ENCODE measurements at places on chromosomes 13 and 19.

GRCh38 chr13:40897053-40897452 lies 107.6 kb downstream of the SLC25A15 start:
- H3K4me3 ChIP-seq, result no peak overlapping the region
- no peaks in the 10 kb centered on the region for H3K27me3 ChIP-seq
- no peak overlapping the region for H3K27ac ChIP-seq
- peaks cover 4% of the 10 kb centered on the region for H3K4me1 ChIP-seq
- no peaks in the 10 kb centered on the region for H3K36me3 ChIP-seq

GRCh38 chr13:114082849-114083645 lies 49.4 kb downstream of the RASA3 start:
- no peak overlapping the region for H3K27ac ChIP-seq
- H3K36me3 ChIP-seq, result peaks cover 19% of the 10 kb centered on the region

DNA sequence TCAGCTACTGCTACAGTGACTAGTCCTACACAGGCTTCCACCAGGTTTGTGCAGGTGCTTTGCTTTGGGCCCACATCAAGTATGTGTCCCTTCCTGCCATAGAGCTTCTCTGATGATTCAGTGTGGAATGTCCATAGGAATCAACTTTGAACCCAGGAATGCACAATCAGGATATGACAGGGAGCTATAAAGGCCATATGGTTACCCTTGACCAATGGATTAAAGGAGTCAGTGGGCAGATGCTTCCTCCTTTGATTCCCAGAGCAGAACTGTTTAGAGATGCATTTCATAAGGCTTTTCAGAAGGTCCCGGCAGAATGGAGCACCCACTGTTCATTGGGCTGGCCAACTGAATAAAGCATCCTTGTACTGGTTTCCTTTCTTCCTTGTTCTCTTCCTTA lies 145.2 kb upstream of the WASF3 start:
- H3K27me3 ChIP-seq, result no peaks in the 10 kb centered on the region
- no peak overlapping the region for H3K27ac ChIP-seq

GRCh38 chr13:69178000-69178399 lies 929.6 kb upstream of the ATXN8OS start:
- no peaks in the 10 kb centered on the region for H3K4me1 ChIP-seq
- H3K4me3 ChIP-seq, result no peak overlapping the region
- no peaks in the 10 kb centered on the region for H3K36me3 ChIP-seq
- DNase-seq, result no peak
- no peaks in the 10 kb centered on the region for H3K27me3 ChIP-seq
- no peak overlapping the region for H3K27ac ChIP-seq

- peaks cover 81% of the 10 kb centered on the region for H3K36me3 ChIP-seq
- DNase-seq, result no peak
- H3K27ac ChIP-seq, result peak overlapping the region; percentile 98
- H3K4me3 ChIP-seq, result peak overlapping the region; percentile 94
- H3K4me1 ChIP-seq, result peaks cover 87% of the 10 kb centered on the region
- H3K27me3 ChIP-seq, result no peaks in the 10 kb centered on the region
Measured at GRCh38 chr19:41307954-41308449, 2.0 kb upstream of the CCDC97 start.

GRCh38 chr19:15185188-15185587 lies 15.6 kb downstream of the NOTCH3 start:
- no peak for DNase-seq
- no peak overlapping the region for H3K4me3 ChIP-seq
- H3K36me3 ChIP-seq, result peaks cover under 1% of the 10 kb centered on the region
- no peaks in the 10 kb centered on the region for H3K4me1 ChIP-seq

GRCh38 chr13:49701491-49701890 lies 10.2 kb upstream of the EBPL start:
- no peak for DNase-seq
- peaks cover 22% of the 10 kb centered on the region for H3K36me3 ChIP-seq
- no peaks in the 10 kb centered on the region for H3K27me3 ChIP-seq
- H3K27ac ChIP-seq, result no peak overlapping the region
- no peak overlapping the region for H3K4me3 ChIP-seq
- no peaks in the 10 kb centered on the region for H3K4me1 ChIP-seq

DNA sequence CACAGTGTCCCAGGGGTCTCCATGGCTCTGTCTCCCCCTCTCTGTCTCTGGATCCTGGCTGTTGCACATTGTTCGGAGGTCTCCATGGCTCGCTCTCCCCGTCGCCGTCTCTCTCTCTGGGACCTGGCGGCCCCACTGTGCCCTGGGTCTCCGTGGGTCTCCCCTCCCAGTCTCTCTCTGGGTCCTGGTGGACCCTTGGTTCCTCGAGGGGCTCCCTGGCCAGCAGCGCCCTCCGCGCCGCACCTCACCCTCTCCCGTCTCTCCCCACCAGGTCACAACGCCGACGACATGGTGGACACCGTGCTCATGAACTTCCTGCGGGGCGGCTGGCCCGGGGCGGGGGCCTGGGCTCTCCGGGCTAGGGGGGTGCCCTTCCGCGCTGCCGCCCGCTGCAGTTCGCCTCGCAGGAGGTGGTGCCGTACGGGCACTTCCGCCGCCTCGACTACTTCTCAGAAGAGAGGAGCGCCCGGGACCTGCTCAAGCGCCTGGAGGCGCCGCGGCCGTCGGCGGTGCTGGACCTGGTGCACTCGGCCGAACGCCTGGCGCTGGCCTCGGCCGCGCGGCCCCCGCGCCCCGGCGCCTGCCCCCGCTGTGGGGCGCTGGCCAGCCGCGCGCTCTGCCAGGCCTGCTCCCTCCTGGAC lies 29.1 kb downstream of the SIGLEC5 start:
- H3K36me3 ChIP-seq, result peaks cover 2% of the 10 kb centered on the region
- no peak overlapping the region for H3K27ac ChIP-seq
- peaks cover 6% of the 10 kb centered on the region for H3K4me1 ChIP-seq
- peak overlapping the region; percentile 77 for H3K4me3 ChIP-seq
- H3K27me3 ChIP-seq, result peaks cover 8% of the 10 kb centered on the region

- H3K36me3 ChIP-seq, result no peaks in the 10 kb centered on the region
- H3K27ac ChIP-seq, result no peak overlapping the region
- H3K27me3 ChIP-seq, result peaks cover 4% of the 10 kb centered on the region
- peaks cover 11% of the 10 kb centered on the region for H3K4me1 ChIP-seq
- H3K4me3 ChIP-seq, result no peak overlapping the region
Measured at GRCh38 chr13:43129066-43129465, 105.7 kb downstream of the DNAJC15 start.

- H3K36me3 ChIP-seq, result peaks cover 2% of the 10 kb centered on the region
- H3K4me3 ChIP-seq, result no peak overlapping the region
- peaks cover 28% of the 10 kb centered on the region for H3K27me3 ChIP-seq
- no peaks in the 10 kb centered on the region for H3K4me1 ChIP-seq
- H3K27ac ChIP-seq, result no peak overlapping the region
Measured at GRCh38 chr19:33872445-33873320, 76.0 kb downstream of the KCTD15 start.

DNA sequence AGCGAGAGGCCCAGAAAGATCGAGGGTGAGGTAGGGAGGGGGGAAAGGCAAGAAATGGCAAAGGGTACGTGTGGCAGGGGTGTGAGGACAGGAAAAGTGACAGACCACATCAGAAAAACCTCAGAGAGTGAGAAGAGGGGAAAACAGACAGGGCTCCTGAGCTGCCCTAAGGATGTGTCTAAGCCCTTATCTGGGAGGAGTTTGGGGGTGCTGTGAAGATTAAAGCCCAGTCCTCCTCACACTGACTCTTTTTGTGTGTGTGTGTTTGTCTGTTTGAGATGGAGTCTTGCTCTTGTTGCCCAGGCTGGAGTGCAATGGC lies 703 bp upstream of the PTH2 start:
- H3K27ac ChIP-seq, result no peak overlapping the region
- peak overlapping the region; percentile 54 for H3K4me3 ChIP-seq
- peaks cover 100% of the 10 kb centered on the region for H3K27me3 ChIP-seq
- DNase-seq, result peak; percentile 29
- peaks cover 2% of the 10 kb centered on the region for H3K36me3 ChIP-seq
- peaks cover 62% of the 10 kb centered on the region for H3K4me1 ChIP-seq
